ENCODE measurements at places on chromosomes 6 and 20.

DNA sequence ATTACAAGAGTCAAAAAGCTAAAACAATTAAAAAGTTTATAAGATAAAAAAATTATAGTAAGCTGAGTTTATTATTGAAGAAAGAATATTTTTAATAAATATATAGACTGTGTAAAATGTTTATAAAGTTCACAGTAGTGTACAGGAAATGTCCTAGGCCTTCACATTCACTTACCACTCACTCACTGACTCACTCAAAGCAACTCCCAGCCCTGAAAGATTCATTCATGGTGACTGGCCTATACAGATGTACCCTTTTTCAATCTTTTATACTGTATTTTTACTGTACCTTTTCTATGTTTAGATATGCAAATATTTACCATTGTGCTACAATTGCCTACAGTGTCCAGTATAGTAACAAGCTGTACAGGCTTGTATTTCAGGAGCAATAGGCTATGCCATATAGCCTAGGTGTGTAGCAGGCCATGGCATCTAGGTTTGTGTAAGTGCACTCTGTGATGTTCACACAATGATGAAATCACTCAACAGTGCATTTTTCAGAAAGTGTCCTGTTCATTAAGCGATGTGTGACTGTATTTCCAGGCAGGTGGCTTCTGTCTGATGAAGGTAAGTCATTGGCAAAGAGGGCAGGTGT is 130.2 kb downstream of the BTBD3 start:
- no peak for DNase-seq

- DNase-seq: no peak
Measured at GRCh38 chr20:23079016-23079351, 7.1 kb downstream of the CD93 start.

DNA sequence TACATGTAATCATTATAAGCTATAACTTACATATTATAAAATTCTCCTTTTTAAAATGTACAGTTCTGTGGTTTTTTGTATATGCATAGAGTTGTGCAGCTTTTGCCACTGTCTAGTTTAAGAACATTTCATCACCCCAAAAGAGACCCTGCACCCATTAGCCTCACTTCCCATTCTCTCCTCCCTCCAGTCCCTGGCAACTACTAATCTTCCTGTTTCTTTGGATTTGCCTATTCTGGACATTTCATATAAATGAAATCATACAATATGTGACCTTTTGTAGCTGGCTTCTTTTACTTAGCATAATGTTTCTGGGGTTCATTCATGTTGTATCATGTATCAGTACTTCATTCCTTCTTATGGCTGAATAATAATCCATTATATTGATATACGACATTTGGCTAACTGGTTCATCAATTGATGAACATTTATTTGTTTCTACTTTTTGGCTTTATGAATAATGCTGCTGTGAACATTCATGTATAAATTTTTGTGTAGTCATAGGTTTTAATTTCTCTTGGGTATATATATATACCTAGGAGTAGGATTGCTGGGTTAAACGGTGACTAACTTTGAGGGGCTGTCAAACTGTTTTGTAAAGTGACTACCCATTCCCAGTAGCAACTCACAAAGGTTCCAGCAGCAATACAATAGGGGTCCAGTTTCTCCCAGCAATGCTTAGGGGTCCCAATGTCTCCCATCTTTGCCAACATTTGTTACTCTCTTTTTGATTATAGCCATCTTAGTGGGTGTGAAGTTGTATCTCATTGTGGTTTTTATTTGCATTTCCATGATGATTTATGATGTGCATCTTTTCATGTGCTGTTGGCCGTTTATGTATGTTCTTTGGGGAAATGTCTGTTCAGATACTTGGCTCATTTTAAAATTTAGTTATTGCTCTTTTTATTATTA is 10.7 kb downstream of the PTPRA start:
- DNase-seq: no peak

DNA sequence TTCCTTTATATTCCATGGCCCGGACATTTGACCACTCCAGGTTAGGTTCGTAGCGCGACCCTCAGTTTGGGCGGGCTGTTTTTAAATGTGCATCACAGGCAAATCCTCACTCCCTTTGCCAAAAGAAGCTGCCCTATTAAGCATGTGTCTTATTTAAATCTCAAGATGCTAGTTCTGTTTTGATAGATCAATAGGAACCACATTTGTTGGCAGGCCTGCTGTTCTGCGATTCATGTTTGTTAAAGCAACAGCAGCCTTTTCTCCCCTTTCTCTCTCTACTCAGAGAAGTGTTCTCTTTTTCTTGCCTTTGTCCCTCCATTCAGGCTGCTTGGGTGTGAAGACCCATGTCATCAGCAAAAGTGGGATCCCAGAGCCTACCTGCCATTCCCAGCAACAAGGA is 212.0 kb upstream of the SSTR4 start:
- no peak for DNase-seq

- DNase-seq: no peak
Measured at GRCh38 chr6:105075210-105075609, 104.6 kb downstream of the POPDC3 start.

DNA sequence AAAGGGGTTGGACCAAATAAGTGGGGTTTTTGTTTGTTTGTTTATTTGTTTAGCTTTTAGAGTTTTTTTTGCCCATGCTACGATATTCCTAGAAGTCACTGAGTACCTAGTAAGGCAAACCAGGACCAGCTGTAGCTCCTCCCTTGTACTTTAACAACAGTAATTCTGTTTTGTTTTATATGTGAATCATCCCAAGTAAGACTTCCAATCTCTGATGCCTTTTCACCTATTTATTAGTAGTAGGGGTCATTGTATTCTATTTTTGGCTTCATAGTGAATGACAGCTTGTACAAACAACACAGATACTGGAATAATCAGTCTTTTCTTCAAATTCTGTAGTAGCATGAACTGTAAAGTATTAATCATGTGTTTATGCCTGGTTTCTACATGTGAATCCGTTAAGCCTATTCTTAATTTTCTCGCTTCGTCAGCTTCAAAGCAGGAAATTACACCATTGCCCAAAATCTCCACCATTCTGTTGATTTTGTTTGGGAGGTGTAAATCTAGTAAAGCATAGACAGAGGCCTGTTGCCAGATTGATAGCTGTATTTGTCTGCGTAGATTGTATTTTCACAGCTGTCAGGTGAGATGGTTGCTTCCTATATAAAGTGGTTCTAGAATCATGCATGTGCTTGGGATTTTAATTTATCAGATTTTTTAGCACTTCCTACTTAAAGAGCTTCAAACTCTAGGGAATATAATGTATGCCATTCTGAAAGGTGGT is 151.5 kb upstream of the FLRT3 start:
- no peak for DNase-seq

- DNase-seq: no peak
Measured at GRCh38 chr6:129481706-129482105, 228.3 kb downstream of the ARHGAP18 start.

- DNase-seq: no peak
Measured at GRCh38 chr20:41320976-41321375, 3.4 kb upstream of the ZHX3 start.

DNA sequence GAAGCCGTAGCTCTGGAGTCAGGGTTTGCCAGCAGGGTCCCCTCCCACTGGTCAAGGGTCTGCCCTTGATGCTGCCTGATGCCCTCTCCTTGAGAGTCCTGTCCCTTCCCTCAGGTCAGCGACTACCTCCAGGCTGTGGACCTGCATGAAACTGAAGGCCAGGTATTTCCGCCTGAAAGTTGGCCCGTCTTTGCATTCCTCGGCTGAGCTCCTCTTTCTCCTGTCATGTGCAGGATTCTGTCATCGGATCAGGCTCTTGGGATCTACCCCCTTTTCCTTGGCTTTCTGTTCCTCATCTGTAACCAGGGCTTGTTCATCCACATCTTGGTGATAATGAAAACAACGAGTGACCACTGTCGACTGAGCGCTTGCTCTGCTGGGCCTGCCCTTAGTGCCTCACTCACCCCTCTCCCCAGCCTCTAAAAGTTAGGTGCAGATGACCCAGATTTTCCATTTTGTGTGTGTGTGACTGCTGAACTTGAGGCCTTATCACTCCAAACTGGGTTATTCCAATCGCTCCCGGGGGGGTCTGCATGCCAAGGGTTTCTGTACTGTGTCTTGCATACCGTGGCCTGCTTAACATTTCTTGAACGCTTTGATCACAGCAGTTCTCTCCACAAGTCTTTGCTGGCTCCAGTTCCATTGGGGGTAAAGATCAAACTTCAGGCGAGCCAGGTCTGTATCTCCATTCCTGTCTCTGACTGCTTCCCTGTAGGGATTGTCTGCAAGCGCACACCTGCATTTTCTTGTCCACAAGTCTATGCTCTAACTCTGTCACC is 81.6 kb downstream of the DTD1 start:
- DNase-seq: no peak

DNA sequence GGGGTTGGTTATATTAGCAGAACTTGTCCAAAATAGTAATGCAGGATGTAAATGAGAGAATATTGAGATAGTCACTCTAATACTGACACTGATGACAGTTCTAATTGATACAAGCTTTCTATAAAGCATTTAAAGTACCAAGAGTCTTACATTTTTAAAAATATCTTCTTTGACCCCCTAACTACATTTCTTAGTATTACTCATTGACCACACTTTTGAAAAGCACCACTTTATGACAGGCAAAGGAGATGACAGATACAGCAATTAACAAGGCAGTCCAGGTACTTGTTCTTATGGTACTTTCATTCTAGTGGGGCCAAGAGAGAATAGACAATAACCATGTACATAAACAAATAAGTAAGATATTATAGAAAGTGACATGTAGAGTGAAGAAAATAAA is 139.4 kb upstream of the EYA4 start:
- DNase-seq: no peak

DNA sequence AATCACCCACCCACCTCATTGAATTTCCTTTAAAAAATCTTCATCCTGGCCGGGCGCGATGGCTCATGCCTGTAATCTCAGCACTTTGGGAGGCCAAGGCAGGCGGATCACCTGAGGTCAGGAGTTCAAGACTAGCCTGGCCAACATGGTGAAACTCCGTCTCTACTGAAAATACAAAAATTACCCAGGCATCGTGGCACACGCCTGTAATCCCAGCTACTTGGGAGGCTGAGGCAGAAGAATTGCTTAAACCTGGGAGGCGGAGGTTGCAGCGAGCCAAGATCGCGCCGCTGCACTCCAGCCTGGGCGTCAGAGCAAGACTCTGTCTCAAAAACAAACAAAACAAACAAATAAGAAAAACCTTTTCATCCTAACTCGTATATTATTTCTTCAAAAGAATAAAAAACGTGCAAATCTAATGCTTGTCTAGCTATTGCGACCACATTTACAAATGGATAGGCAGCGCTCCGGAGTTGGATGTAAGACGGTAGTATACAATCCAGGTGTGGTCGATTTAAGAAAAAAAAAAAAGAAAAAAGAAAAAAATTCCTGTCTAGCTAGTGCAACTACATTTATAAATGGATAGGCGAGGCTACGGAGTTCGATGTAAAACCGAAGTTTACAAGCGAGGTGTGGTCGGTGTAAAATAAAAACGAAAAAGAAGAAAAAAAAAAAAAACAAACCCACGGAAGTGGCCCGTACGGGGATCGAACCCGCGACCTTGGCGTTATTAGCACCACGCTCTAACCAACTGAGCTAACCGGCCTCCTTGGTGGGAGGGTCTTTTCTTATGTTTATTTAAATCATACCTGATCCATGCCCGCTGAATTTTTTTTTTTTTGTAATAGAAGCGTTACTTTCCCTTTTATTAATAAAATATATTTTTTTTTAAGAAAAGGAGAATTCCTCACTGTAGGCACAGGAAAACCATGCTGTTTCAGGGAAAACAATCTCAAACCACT is 70.7 kb upstream of the PRSS16 start:
- peak; percentile 59 for DNase-seq

DNA sequence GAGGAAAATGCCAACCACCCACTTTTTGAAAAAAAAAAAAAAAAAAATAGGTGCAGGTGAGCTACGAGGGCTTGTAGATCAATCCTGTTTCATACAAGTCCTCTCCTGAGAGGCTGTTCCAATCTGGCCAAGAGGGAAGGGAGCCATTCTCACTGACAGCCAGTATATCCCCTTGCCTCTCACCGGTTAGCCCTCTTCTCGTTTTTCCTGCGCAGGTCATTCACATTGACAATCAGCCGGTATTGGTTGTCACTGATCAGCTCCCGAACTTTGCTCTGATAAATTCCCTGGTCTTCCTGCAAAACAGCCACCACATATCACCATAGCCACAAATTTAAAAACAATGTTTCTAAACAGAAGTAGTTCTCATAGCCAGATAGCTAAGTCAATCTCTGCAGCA is 1.4 kb downstream of the MCM3 start:
- DNase-seq: no peak

- no peak for DNase-seq
Measured at GRCh38 chr6:57224769-57225515, 2.8 kb upstream of the RAB23 start.

DNA sequence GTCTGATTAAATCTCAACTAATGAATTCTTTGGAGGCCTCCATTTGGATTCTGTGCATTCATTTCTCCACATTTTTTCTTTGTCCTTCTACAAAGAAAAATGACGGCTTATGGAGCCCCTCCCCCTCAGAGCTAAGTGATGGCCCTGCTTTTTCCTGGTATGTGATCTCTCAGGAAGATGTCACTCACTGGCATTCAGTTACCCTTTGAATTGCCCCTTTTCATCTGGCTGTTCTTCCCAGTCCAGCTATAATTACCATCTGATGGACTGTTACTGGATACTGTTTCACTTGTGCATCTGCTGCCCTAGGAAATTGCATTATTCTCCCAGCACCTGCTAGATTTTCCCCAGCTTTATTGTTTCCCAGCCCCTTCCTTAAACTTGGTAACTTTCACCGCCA is 151.9 kb downstream of the CFAP61 start:
- DNase-seq: no peak

DNA sequence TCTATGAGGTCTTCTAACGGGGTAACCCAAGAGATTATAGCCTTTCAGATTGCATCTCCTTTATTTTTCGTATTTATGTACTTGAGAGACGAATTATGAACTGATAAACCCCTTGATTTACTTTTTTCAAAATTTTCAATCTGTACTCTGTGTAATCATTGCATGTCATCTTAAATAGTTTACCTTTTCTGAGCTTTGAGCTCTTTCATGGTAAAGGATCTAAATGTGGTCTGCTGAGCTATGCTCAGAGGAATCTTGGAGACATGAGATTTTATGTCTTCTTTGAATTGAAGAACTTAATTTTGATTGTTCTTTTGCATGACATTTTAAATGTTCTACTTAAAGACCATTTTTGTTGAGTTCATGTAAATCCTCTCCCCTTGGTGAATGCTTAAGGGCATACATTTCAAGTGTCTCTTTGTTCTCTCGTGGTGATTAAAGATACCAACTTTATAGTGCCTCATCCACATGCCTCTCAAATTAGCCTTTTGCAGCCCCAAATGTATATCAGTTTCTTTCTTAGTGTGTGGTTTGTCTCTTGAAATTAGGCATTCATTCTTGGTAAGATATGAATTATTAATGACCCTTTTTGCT is 116.3 kb upstream of the SCGN start:
- DNase-seq: no peak

GRCh38 chr20:56166781-56167465 is 81.6 kb upstream of the MC3R start:
- no peak for DNase-seq

- no peak for DNase-seq
Measured at GRCh38 chr20:50040432-50041245, 57.9 kb downstream of the SNAI1 start.

Data from activated B cell treated with CpG ODN at 0.5 μM for 24 hours (primary cell).